ENCODE measurements at places on chromosomes 5 and 9.

DNA sequence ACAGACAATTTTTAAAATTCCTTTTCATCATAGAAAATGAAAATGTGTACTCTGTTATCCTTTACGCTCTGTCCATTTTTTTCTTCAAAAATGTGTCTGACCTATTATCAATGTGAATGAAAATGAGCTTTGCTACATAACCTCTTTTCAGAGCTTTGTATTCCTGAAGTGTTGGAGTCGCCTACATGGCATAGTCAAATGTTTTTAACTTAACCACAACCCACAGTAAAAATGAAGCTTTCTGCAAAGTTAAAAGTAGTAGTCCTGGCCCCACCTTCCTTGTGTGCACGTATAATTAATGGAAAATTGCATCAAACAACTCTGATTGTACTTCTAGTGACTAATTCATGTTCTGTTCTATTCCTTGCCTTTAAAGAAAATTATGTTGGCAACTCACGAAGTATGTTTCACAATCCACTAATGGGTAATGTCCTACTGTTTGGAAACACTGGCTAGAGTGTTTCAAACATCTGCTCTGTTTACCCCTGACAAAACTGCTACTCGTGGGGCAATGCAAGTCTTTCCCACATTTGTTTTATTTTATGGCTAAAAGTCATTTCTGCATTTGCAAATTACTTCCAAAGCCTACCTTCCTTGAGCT is 18.6 kb upstream of the PSAT1 start:
- DNase-seq, result no peak

GRCh38 chr9:130372057-130372456 is 72.7 kb upstream of the ASS1 start:
- no peak for DNase-seq

- DNase-seq, result no peak
These were observed 20.7 kb downstream of the NLN start for GRCh38 chr5:65742565-65743231.

- DNase-seq, result no peak
These were observed 95.7 kb downstream of the TRPM3 start for GRCh38 chr9:71025728-71026127.

DNA sequence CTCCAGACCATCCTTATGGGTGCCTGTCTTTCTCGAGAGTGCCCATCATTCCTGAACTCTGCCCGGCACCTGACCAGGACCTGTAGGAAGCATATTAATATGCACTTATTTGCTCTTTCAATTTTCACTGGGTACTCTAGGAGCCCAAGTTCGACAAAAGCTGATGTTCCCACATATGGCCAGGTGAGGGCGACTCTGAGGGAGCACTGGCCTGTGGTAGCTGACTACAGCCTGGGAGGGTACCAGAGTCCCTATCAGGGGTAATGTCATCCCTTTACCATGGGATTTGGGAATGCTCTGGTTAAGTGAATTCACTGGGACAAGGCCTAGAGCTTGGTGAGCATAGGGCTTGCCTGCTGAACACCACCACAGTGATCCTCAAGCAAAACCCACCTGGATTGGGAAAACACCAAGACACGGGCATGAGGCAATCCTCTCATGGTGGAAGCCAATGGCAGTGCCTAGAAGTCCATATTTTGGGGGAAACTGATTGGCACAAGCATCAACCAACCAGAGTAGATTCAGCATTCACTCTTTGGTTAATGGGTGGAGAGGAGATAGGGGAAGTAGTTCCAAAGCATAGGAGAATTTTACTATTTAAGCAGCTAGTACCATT is 112.2 kb downstream of the MTX3 start:
- DNase-seq, result no peak

GRCh38 chr9:136403538-136403914 is 3.6 kb upstream of the SNAPC4 start:
- no peak for DNase-seq

GRCh38 chr5:28850320-28850921 is 1812.0 kb upstream of the CDH9 start:
- DNase-seq, result no peak

GRCh38 chr9:36100532-36100931 is 36.0 kb upstream of the GLIPR2 start:
- DNase-seq, result no peak

DNA sequence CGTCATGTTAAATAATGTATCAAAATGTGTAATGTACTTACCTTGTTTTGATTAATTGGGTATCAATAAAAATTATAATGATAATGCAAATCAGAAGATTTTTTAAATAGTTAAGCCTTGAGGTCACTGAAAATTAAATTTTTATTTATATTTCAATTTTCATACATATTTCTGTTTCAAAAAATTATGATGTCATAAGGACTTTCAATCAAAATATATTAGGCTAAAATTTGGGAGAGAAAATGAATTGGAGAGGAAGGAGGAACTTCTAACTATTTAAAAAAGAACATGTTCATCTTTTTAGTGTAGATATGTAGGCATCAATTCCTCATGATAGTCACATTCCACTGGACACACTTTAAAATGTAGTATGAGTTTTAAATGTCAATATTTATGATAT is 29.1 kb upstream of the ERAP1 start:
- DNase-seq, result no peak

- no peak for DNase-seq
These were observed 20.0 kb upstream of the SCGB3A1 start for GRCh38 chr5:180611140-180611850.

DNA sequence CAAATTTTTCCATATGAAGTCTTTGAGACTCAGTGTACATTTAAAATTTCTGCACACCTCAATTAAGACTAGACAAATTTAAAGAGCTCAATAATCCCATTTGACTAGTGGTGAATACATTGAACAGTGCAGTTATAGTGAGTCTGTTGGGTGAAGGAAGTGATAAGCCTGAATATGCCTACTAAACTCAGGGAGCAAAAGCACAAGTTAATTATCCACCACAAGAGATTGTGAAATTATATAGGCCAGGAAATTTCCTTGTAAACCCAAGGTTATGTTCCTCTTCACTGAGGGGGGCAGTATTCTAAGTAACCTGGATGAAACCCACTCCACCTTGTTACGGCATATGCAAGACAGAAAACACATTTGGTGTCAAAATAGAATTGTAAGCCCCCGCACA is 612.9 kb upstream of the DAB2 start:
- DNase-seq, result no peak

- no peak for DNase-seq
These were observed 64.8 kb upstream of the FGF10 start for GRCh38 chr5:44454002-44454401.

GRCh38 chr9:15741015-15741414 is 188.2 kb downstream of the CCDC171 start:
- DNase-seq, result no peak

DNA sequence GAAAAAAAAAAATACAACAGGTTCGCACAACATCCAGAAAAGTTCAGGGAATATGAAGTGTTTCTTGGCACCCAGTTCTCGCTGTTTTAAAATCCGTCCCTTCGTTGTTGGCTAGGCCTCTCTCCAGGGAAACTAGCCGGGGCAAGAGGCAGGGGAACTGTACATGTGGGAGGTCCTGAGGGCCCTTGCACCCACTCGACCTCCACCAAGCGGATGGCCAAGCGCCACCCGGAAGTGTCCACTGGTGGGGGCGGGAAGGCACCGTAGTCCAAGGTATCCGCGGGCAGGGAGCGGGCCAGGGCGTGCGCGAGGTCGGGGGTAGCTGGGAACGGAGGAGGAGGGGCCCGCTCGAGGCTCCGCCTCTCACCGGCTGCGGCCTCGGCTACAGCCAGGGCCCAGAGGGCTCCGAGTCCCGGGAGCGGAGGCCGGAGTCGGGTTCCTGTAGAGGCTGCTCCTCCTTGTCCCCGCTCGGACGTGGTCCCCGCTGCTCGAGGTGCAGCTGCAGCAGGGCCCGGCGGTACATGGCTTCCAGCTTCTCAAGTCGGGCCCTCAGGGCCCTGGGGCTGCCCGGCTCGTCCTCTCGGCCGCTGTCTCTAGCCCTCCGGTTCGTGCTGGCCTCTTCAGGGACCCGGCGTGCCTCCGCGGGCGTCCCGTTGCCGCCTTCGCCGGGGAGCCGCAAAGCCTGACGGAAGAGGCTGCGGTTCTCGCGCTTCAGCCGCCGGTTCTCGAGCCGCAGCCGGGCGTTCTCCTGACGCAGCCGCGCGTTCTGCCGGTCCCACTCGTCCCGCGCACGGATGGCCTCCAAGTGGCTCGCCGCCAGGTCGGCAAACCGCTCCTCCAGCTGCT is 720 bp downstream of the TUSC1 start:
- peak; percentile 70 for DNase-seq

- DNase-seq, result peak; percentile 63
These were observed 22.3 kb downstream of the PSMB7 start for GRCh38 chr9:124392871-124393460.

GRCh38 chr5:143390258-143390657 is 13.2 kb downstream of the NR3C1 start:
- DNase-seq, result no peak
